ENCODE measurements at places on chromosomes 5 and 9.

DNA sequence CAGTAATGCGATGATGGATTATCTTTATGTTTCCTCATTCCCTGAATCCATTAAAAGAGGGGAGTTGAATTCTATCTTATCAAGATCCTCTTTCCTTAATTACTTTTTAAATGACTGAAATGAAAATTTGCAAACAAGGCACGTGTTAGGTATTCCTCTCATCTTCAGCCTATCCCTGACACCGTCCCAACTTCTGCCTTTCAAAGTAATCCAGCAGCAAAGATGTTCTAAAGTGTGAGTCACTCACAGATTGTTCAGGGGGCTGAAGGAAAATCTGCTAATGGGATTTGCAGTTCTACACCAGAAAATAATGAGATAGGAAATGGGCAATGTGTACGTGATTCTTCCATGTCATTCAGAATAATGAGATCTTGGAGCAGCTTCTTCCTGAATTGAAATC, 403.0 kb downstream of the ARHGEF28 start:
- DNase-seq, result no peak

DNA sequence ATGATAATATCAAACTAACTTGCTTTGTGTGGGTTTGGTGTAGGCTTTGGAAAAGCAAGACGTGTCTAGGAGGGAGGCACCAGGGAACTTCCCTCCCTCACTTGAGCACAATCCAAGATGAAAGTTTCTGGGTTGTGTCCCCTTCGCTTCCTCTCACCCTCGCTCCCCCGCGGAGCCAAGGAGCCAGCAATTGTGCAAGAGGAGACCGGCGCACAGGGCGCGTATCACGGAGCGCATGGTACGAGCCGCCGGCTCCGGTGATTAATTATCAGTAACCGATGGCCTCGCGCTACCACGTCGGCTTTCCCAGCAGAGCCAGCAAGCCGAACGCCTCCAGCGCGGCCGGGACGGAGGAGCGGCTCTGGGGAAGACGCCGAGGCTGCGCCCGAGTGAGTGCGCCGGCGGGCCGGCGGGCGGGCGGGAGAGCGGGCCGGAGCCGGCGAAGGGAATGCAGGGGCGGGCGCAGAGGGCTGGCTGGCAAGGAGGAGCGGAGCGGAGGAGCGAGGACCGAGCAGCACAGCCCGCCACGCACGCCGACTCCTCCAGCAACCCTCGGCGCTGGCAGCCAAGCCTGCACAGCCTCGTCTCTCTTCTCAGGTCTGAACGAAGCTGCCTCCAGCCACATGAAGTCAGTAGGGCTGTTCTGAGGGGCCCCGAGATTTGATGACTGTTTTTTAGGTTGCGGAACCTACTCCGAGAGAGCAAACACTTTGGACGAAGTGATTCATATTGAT, 143.6 kb downstream of the BNC2 start:
- peak; percentile 10 for DNase-seq

DNA sequence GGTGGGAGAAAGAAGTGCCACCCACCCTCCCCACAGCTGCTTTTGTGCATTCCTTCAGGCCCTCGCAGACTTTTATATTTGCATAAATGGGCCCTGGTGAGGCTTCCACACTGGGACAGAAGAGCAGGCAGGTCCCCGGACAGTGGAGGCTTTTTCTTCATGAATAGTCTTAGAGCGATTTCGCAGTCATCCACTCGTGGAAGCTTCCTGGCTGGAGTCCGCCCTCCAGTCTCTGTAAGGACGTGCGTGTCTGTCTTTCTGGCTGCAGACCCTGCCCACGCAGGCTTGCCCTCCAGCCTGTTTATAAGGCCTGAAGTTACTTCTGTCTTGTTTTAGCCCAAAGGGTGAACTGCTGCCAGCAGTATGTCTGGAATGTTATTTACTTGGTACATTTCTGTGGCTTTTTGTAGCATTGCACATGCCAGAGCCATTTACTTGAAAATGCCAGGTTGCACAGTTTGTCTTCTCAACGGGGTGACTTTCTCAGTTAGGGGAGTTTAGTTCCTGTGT, 195.7 kb downstream of the AOPEP start:
- no peak for DNase-seq

DNA sequence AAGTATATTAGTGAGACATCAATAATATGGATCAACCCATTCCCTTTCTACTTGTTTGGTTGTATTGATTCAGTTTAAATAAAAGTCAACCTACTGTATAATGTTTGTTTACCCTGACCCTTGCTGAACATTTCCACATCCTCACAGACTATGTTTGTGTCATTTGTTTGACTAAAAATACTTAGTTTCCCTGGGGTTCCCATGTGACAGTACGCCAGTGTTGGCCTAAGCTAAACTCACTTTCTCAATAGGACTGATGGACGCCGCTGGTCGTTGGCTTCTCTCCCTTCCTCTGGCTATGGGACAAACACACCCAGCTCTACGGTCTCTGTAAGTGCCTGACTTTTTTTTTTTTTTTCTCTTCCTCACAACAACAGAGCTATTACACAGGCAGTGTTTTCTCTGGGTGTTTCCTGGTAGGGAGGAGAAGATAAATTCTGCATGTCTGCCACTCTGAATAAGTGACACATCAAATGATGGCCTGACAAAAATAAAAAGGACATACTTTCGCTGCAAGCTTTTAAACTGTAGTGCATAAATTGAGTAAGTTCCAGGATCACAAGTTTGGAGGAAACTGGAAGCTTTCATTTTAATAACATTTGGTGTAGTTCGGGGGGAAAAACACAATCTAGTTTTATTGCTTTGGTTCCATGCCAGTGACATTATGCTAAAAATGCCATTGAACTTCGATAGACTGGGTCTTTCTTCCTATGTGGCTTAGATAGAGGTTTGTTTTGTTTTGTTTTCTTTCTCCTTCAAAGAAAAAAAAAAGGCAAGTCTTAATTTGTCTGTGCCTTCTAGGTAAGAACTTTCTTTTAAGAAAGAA, 101.0 kb downstream of the CD180 start:
- DNase-seq, result no peak

GRCh38 chr9:108108852-108109448, 619.4 kb upstream of the KLF4 start:
- DNase-seq, result no peak

GRCh38 chr5:124421584-124421983, 324.9 kb downstream of the ZNF608 start:
- no peak for DNase-seq

All from stimulated activated CD4-positive, alpha-beta T cell treated with anti-CD3 and anti-CD28 coated beads, Interleukin-2, amount 100 ng/mL, for 24 hours (primary cell).